Glomerular endothelial cell (primary cell): ENCODE measurements at places on chromosomes 16 and 17. TPM values are rescaled to one million over a fixed set of nuclear protein-coding genes. Genes with fewer than 3 reads are reported as not detected.

- no peak for DNase-seq
Observed at GRCh38 chr17:6551869-6552531, 4.4 kb downstream of the PITPNM3 start.

- no peak for DNase-seq
Observed at GRCh38 chr17:10798332-10798749, 5.6 kb downstream of the TMEM238L start.

GRCh38 chr17:6548034-6548433 lies 8.3 kb downstream of the PITPNM3 start:
- DNase-seq, result no peak

- DNase-seq, result no peak
Observed at GRCh38 chr17:74569020-74570003, 2.0 kb upstream of the CD300H start.

GRCh38 chr17:67605256-67605912 lies 112.4 kb upstream of the NOL11 start:
- DNase-seq, result no peak

GRCh38 chr16:46746821-46747776 lies 1.0 kb downstream of the MYLK3 start:
- DNase-seq, result no peak

GRCh38 chr17:47844227-47844626 lies 3.2 kb upstream of the SCRN2 start:
- DNase-seq, result no peak

DNA sequence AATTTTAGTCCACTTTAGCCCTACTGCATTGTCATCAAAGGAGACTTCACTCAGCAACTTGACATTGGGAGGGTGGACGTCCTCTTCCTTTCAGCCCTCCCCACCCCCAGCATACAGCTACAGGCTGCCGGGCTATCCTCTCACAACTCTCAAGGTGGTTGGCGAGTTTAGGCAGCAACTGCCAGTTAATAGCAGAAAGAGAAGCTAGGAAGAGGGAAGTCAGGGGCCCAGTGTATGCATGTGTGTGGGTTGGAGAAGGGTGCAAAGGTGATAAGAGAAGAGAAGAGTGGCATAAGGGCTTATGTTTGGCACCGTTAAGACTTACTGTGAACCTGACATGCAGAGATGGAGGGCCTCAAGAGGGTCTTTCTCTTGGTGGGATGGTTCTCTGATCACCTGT lies 31.8 kb downstream of the CCL4 start:
- no peak for DNase-seq

- DNase-seq, result no peak
Observed at GRCh38 chr16:22945361-22945760, 131.4 kb downstream of the HS3ST2 start.

- DNase-seq, result no peak
Observed at GRCh38 chr17:78231991-78232858, 794 bp downstream of the TMEM235 start.

DNA sequence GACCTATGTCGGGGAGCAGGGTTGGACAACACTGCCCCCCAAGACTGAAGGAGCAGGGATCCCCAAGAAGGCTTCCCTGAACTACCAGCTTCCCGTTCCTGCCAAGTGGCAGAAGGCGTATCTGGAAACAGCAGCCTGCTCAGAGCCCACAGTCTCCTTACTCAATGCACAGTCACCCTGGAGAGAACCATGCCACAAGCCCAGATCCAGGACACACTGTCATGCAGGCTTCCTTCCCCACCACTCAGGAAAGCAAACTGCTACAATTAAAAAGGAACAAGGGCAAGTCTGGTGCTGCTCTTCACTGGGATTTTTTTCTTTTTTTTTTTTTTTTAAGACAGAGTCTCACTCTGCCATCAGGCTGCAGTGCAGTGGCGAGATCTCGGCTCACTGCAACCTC lies 8.2 kb downstream of the WDR45B start:
- no peak for DNase-seq

- DNase-seq, result no peak
Observed at GRCh38 chr17:78263063-78263735, 31.8 kb downstream of the TMEM235 start.

GRCh38 chr16:57038166-57038565 lies 48.8 kb downstream of the NLRC5 start:
- no peak for DNase-seq

DNA sequence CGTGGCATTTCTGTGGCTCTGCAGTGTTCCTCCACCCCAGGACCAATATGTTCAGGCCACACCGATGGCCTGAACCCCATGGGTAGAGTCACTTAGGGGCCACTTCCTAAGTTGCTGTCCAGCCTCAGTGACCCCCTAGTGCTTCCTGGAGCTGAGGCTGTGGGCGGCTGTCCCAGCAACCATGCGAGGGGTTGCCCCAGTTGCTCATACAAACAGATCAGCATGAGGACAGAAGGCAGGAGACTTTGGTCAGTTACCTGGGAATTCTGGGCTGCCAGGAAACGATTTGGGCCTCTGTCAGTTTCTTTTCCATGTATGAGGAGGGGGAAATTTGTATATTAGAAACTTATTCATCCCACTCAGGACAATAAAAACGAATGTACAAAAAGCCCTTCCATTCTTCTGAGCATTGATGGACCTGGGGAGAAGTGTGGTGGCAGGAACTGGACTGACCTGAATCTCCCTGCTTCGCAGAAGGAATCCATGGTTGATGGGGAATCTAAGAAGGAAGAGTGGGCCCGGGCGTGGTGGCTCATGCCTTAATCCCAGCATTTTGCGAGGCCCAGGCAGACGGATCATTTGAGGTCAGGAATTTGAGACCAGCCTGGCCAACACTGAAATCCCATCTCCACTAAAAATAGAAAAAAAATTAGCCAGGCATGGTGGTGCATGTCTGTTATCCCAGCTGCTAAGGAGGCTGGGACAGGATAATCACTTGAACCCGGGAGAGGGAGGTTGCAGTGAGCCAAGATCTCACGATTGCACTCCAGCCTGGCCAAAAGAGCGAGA lies 4.9 kb upstream of the IL32 start:
- no peak for DNase-seq

DNA sequence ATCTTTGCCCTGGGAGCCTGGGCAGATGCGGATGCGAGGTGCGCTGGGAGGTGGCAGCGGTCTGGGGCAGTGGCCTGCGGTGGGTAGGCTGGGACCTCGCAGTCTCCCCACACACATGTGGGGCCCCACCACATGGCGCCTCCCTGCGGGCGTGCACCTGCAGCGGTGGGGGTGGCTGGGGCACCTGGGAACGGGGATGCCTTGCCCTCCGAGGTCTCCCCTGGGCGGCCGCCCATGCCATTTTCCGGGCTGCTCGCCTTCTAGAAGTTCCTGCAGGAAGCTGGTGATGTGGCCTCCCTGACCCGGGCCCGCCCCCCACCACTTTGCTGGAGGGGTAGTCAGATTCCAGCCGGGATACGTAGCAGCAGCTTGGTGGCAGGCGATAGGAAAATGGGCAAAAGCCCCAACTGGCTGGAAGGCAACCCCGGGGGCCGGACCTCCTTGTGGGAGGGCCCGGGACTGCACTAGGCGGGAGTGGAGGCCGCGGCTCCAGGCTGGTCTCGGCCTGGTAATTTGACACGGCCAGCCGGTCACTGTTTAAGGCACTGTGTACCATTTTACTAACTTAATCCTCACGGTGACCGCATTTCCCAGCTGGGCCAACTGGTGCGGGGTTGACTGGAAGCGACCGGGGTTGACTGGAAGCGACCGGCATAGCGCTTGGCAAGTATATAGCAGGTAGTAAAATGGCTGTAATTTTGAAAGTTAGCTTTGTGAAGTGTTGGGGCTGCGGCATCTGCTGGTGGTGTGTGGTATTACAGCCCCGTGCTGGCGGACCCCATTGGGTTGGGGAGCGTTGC lies 38.5 kb downstream of the IGF2BP1 start:
- no peak for DNase-seq

DNA sequence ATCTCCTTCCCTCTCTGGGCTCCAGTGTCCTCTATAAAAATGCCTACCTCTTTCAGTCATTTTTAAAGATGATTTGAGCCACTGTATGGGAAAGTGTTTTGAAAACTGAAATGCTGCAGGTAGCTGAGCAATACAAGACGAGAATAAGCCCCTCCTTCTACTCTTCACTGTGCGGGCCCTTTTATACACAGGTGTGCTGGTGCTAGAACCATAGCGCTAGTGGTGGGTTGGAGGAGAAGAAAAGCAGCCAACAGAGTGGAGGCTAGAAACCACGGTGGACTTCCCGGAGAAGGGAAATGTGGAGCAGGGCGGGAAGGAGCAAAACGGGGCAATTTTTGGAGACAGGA lies 58.2 kb upstream of the DLX4 start:
- DNase-seq, result no peak

- DNase-seq, result no peak
Observed at GRCh38 chr17:35968520-35969054, 12.7 kb downstream of the CCL16 start.

DNA sequence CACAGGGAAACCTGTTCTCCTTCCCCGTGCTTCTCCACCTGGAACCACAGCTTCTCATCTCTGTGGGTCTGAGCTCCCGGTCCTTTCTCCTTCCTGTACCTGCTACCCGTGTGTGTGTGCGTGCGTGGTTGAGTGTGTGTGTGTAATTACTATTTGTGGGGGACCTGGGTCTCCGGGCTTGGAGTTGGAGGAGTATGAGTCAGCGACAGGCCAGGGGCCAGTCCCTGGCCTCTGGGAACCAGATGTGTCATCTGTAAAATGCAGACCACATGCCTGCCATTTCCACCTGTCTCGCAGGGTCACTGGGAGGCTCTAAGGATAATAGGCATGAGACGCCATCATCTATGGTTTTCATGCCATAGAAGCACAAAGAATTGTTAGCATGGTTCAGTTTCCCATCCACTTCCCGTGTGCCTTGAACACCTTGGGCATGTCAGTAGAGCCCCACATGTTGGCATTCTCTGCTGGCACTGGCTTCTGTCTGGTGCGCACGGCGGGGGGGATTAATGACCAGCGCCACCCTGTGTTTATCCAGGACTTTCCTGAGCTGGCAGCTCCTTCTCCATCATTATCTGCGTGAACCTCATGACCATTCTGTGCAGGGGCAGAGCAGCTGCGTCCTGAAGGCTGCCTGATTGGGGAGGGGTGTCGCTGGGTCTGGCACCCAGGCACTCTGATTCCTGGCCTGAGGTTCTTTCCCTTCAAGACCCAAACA lies 1.5 kb downstream of the ZNF205 start:
- DNase-seq, result no peak

- no peak for DNase-seq
Observed at GRCh38 chr17:27778183-27778582, 22.1 kb downstream of the NOS2 start.

DNA sequence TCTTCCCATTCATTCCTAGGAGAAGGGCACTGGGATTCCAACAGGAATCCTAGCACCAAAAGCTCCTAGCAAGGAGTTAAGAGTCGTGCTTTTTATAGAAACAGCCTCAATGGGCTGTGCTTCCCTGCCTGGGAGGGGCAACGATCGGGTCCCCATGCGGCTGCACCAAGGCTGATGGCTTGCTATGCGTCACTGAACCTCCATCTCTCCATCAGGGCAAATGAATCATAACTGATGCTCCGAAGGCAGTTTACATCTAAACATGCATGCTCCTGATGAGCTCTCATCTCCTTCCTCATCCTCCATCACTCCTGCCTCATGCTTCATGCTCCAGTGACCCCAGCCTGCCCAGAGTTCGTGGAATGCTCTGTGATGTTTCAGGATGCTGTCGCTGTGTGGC lies 270.5 kb downstream of the FOXL1 start:
- no peak for DNase-seq

- no peak for DNase-seq
Observed at GRCh38 chr16:57540906-57541753, 1.3 kb upstream of the ADGRG5 start.

DNA sequence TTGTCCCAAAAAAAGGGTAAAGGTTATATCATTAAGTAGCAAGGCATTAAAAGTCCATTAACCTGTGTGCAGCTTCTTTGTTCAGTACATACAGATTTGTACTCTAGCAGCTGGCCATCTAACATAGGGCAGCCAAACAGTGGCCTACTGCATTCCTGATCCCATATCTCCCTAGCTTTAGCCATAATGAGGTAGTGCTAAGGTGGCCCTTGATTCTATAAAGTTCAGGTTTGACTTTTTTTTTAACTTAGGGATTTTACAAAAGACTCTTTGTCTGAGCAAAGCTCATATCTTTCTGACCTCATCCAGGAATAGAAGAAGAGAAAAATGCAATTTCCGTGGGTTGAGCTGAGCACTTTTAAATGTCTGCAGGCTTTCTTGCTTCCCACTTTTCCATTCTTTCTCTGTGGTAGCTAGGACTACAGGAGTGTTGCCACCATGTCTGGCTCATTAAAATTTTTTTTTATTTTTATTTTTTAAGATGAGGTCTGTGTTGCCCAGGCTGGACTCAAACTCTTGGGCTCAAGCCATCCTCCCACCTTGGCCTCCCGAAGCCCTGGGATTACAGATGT lies 19.5 kb upstream of the CDC6 start:
- no peak for DNase-seq

GRCh38 chr17:74782571-74782970 lies 6.4 kb upstream of the NAT9 start:
- DNase-seq, result no peak

GRCh38 chr17:46125831-46126230 lies 67.4 kb downstream of the KANSL1 start:
- DNase-seq, result no peak

DNA sequence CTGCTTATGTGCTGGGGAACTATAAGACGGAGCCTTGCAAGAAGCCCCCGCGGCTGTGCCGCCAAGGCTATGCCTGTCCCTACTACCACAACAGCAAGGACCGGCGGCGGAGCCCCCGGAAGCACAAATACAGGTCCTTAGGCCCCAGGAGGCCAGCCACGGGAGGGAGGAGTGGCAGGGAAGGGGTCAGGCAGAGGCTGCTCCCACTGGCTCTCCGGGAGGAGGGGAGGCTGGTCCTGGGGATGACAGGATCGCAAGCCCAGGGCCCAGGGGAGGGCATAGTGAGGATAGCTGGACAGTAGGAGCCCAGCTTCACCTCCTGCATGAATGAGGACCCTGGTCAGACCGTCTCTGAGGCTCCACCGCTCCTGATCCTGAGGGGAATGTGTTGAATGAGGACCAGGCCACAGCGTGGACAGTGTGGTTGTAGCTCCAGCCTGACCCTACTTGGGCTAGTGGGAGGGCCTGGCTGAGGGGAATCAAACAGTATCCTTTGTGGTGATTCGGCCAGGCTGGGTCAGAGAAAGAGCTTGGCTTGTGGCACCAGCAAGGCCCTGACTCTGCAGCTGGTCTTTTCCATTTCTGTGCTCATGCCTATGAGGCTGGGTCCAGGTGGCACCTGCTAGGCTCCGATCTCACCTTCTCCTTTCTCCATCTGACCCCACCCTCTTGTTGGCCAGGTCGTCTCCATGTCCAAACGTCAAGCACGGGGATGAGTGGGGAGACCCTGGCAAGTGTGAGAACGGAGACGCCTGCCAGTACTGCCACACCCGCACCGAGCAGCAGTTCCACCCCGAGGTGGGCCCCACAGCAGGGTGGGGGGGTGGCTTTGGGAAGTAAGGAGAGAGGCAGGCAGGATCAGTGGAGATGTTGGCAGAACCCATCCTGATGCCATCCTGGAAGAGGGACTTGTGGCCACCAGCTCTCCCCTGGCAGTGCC lies 28.7 kb downstream of the UNK start:
- no peak for DNase-seq

GRCh38 chr17:75864448-75864871 lies 9.3 kb upstream of the WBP2 start:
- no peak for DNase-seq

Gene SCNN1B
- total RNA-seq, result 0.19 and 0.29 TPM in 2 replicates

Gene SAMD14
- 9.6 and 24.9 TPM in 2 replicates for total RNA-seq

Gene PPM1E
- 0.05 TPM in 1 of 2 replicates, not detected in the other for total RNA-seq

Gene TMEM92
- 0.12 and 0.73 TPM in 2 replicates for total RNA-seq

Gene NLRC5
- 10.9 and 33.2 TPM in 2 replicates for total RNA-seq

Gene TBC1D3G
- not detected in 2 replicates for total RNA-seq

Gene SSTR5
- total RNA-seq, result not detected in 2 replicates

Gene TNFRSF13B
- not detected in 2 replicates for total RNA-seq

Gene CCDC92B
- total RNA-seq, result not detected in 2 replicates

Gene KRT27
- total RNA-seq, result not detected in 2 replicates

Gene CCL8
- 3.6 TPM in 1 of 2 replicates, not detected in the other for total RNA-seq
